CD4-positive, alpha-beta memory T cell (primary cell): ENCODE measurements at places on chromosomes 11 and 22.

GRCh38 chr22:33380789-33381530 lies 322.8 kb upstream of the SYN3 start:
- H3K4me3 ChIP-seq, result no peak overlapping the region
- no peaks in the 10 kb centered on the region for H3K36me3 ChIP-seq
- no peak overlapping the region for H3K27ac ChIP-seq
- H3K4me1 ChIP-seq, result no peaks in the 10 kb centered on the region
- H3K27me3 ChIP-seq, result no peaks in the 10 kb centered on the region
- DNase-seq, result no peak

DNA sequence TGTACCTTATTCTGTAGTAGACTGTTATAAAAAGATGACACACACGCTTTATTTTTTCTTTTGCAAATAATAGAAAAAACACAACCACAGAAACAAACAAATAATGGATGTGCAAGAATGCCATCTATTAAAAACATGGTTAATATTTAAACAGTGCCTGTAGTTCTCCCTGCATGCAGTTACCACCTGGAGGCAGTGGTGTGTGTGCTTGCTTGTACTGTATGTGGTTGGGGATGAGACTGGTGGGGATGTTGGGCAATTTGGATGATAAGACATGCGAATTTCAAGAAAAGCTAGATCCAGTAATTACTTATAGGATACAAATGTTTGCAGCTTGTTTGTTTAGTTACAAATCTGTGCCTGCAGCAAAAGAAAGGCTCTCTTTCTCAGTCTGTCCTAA lies 3.6 kb downstream of the C11orf87 start:
- no peak for DNase-seq
- H3K27me3 ChIP-seq, result no peaks in the 10 kb centered on the region

GRCh38 chr22:23532731-23533130 lies 47.4 kb downstream of the IGLL1 start:
- no peaks in the 10 kb centered on the region for H3K27me3 ChIP-seq
- H3K27ac ChIP-seq, result no peak overlapping the region
- DNase-seq, result no peak
- H3K36me3 ChIP-seq, result no peaks in the 10 kb centered on the region
- no peaks in the 10 kb centered on the region for H3K4me1 ChIP-seq
- no peak overlapping the region for H3K4me3 ChIP-seq

- no peaks in the 10 kb centered on the region for H3K4me1 ChIP-seq
- H3K4me3 ChIP-seq, result no peak overlapping the region
- no peaks in the 10 kb centered on the region for H3K36me3 ChIP-seq
- no peaks in the 10 kb centered on the region for H3K27me3 ChIP-seq
These were observed 109.3 kb downstream of the CTTN start for GRCh38 chr11:70507466-70508230.

- no peaks in the 10 kb centered on the region for H3K27me3 ChIP-seq
- DNase-seq, result no peak
- H3K36me3 ChIP-seq, result no peaks in the 10 kb centered on the region
- H3K4me3 ChIP-seq, result no peak overlapping the region
These were observed 24.1 kb upstream of the WNT11 start for GRCh38 chr11:76230392-76230791.
